ENCODE measurements at places on chromosomes 6 and 20.
A peak's percentile ranks its signal among the peaks of the same experiment; 100 is the strongest.

- DNase-seq: no peak
These were observed 124.2 kb downstream of the LRRC1 start for GRCh38 chr6:53918854-53919510.

DNA sequence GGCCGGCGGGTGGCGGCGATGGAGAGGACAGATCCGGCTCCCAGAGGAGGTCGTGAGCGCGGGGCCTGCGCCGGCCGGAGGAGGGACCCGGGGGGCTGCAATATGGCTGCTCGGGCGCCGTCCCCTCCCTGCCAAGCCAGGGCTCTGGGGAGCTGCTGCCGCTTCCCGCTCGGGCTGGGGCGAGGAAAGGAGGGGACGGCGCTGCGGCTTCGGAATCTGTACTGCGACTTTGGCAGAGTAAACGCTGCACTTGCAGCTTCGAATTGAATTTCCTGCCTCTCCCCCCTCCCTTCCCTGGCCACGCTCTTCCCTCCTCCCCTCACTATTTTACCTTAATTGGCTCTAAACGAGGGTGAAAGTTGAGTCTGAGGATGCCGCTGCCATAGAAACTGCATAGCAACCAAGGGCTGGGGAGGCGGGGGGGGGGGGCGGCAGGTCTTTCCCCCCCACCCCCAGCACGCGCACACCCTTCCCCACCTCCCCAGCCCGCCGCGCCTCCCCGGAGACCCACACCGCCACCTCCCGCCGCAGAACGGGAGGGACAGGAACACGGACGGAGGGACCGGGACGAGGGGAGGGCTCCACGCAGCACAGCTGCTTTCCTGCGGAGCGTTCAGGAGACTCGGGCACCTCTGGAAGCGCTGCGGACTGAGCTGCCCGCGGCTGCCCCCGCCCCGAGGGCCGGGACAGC, 93.9 kb downstream of the RNASET2 start:
- DNase-seq: no peak

- DNase-seq: no peak
These were observed 227.2 kb downstream of the LY86 start for GRCh38 chr6:6815732-6816131.

DNA sequence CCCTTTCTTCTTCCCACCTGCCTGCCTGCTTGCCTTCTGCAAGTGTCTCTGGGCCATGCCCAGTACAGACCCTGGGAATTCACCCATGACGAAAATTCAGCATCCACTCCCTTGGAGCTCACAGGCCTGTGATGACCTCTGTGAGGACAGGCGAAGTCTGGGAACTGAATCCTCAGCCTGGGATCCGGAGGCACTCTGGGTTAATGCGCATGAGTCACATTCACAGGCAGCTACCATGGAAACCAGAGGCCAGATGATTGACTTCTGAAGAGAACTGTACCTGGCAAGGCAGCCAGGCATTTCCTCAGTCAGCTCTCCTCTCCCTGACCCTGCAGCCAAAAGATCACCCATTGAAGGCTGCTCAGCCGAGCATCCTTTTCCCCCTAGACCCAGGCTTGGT, 41.0 kb downstream of the SLC9A8 start:
- peak; percentile 45 for DNase-seq

GRCh38 chr20:61045876-61046585, 206.0 kb upstream of the CDH4 start:
- DNase-seq: no peak

GRCh38 chr6:16286151-16286522, 47.8 kb downstream of the GMPR start:
- no peak for DNase-seq

DNA sequence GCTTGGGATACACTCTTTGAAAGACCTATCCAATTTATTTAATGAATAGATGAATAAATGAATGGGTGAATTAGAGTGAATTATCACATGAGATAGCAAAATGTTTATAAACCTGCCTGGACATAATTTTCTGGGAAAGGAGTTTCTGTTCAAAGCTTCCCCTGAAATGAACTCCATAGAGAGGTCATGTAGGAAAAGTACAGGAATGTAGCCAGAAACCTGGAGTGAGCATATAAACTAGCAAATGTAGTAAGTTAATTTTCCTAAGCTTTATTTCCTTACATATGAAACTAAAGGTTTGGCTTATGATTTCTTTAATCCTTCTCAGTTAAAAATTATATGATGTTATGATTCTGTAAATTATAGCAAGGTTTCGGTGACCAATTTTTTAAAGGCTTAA, 380.3 kb upstream of the RSPO3 start:
- DNase-seq: no peak

DNA sequence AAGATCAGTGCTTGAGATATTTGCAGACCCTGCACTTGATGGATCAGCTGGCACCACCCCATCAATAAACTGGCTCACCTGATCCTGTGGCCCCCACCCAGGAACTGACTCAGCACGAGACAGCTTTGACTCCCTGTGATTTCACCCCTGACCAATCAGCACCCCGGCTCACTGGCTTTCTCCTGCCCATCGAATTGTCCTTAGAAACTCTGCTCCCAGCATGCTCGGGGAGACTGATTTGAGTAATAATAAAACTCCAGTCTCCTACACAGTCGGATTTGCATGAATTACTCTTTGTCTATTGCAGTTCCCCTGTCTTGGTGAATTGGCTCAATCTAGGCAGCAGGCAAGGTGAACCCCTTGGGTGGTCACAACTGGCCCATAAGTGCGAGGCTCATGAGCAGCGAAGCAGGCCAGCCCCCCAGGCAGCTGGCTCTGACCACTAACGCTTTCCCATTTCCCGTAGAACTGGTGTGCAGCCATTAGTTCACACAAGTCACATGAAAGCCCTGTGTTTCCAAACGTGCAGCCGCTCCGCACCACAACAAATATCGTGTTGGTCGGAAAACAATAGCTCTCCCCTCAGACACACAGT, 79.6 kb downstream of the RSPH3 start:
- no peak for DNase-seq

GRCh38 chr6:25337431-25337830, 58.3 kb downstream of the CARMIL1 start:
- no peak for DNase-seq

DNA sequence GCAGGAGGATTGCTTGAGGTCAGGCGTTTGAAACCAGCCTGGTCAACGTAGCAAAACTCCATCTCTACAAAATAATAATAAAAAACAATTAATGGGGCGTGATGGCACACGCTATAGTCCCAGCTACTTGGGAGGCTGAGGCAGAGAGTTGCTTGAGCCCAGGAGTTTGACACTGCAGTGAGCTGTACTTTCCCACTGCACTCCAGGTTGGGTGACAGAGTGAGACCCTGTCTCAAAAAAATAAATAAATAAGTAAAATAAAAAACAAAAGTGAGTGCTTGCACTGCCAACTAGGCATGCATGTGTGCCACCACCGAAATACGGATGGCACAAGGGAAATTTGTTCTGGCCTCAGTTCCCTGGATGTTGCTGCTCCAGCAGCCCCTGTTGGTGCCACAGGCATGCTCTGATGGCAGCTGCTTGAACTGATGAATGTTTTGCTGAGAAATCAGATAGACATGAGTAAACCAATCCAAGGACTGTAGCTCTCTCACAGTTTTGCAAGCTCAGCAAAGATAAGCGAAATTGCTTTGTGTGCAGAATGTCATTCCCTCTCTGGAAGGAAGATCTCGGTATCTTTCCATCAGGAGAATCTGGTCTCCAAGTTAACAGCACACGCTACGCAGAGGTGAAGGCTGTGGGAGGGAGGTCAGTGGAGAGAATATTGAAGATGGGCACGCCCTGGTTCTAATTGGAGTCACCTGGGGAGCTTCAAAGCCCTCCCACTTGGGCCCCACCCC, 188.0 kb upstream of the SLC24A3 start:
- DNase-seq: no peak

All from AG09309 (cell line).